Calu3 (cell line): ENCODE measurements at places on chromosomes 7 and 10. TPM values are rescaled to one million over a fixed set of nuclear protein-coding genes. Genes with fewer than 3 reads are reported as not detected.

GRCh38 chr7:48182718-48183369, 11.6 kb downstream of the ABCA13 start:
- H3K27ac ChIP-seq, result peak overlapping the region; percentile 10
- H3K4me3 ChIP-seq, result no peak overlapping the region

The SPDYE16 gene
- not detected in 2 replicates for total RNA-seq

GRCh38 chr7:112080441-112080840, 125.8 kb downstream of the DOCK4 start:
- no peaks in the 10 kb centered on the region for H3K36me3 ChIP-seq
- no peaks in the 10 kb centered on the region for H3K4me1 ChIP-seq
- DNase-seq, result no peak
- no peak overlapping the region for H3K4me3 ChIP-seq
- no peak overlapping the region for H3K27ac ChIP-seq

- H3K27ac ChIP-seq, result no peak overlapping the region
- H3K36me3 ChIP-seq, result peaks cover 14% of the 10 kb centered on the region
- H3K4me1 ChIP-seq, result no peaks in the 10 kb centered on the region
- peaks cover 16% of the 10 kb centered on the region for H3K27me3 ChIP-seq
- no peak overlapping the region for H3K4me3 ChIP-seq
- no peak for DNase-seq
Measured at GRCh38 chr10:132963430-132963960, 21.1 kb upstream of the CFAP46 start.

DNA sequence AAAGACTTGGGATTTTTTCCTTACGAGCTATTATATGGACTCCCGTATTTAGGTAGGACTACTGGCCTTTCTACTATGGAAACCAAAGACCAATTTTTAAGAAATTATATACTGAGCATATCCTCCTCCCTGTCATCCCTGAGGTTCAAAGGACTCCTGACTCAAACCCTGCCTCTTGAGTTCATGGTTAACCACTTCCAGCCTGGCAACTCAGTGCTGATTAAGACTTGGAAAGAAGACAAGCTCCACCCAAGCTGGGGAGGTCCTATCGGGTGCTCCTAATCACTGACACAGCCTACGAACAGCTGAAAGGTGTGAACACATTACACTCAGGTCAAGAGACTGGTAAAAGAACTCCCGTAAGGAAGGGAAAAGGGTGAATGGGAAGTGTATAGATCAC, 66.8 kb downstream of the LYZL2 start:
- H3K4me1 ChIP-seq, result no peaks in the 10 kb centered on the region
- H3K36me3 ChIP-seq, result no peaks in the 10 kb centered on the region
- H3K4me3 ChIP-seq, result no peak overlapping the region
- H3K27ac ChIP-seq, result no peak overlapping the region
- H3K27me3 ChIP-seq, result no peaks in the 10 kb centered on the region

DNA sequence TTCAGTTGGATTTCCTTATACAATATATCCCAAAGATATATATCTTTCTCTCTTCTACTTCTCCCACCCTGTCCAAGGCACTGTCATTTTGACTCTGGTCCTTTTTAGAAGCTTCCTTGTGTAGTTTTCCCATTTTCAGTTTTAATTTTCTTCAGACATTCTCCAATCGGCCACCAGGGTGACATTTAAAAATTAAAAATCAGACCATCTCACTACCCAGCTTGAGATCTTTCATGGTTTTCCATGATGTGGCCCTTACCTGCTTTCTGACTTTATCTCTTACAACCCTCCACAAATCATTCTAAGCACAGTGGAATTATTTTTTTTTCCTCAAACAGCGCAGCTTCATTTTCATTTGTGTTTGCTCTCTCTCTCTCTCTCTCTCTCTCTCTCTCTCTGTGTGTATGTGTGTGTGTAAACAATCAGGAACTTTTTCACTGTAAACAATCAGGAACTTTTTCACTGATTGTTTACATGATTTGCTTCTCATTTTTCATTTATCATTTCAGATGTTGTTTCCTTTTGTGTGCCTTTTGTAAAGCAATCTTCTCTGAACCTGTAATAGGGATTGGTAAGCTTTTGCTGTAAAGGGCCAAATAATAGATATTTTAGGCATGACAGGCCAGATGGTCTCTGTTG, 348.9 kb downstream of the ATRNL1 start:
- H3K36me3 ChIP-seq, result no peaks in the 10 kb centered on the region
- no peak overlapping the region for H3K4me3 ChIP-seq
- H3K27me3 ChIP-seq, result no peaks in the 10 kb centered on the region
